ENCODE measurements at places on chromosomes 4 and X. TPM values are rescaled to one million over a fixed set of nuclear protein-coding genes. Genes with fewer than 3 reads are reported as not detected.
A peak's percentile ranks its signal among the peaks of the same experiment; 100 is the strongest.

The GABRE gene
- total RNA-seq = 1.8 TPM

DNA sequence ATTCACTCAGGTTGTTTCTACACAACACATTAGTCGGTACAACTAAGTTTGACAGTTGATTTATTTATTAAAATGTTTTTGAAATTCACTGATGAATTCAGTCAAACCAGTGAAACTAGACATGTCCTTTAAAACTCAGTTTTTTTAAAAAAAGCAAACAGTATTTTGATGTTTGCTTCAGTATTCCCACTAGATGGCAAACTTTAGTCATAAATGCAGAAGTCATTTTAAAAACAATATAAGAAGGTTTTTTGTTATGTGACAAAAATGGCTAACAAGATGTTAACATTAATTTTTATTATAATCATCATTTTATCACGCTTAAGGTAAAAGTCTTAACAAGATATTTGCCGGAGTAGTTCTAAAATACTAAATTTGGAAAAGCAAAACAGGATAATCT, 1337.8 kb upstream of the DIAPH2 start:
- DNase-seq = no peak

- DNase-seq = no peak
Measured at GRCh38 chr4:182144626-182145333, 98.4 kb upstream of the TENM3 start.

DNA sequence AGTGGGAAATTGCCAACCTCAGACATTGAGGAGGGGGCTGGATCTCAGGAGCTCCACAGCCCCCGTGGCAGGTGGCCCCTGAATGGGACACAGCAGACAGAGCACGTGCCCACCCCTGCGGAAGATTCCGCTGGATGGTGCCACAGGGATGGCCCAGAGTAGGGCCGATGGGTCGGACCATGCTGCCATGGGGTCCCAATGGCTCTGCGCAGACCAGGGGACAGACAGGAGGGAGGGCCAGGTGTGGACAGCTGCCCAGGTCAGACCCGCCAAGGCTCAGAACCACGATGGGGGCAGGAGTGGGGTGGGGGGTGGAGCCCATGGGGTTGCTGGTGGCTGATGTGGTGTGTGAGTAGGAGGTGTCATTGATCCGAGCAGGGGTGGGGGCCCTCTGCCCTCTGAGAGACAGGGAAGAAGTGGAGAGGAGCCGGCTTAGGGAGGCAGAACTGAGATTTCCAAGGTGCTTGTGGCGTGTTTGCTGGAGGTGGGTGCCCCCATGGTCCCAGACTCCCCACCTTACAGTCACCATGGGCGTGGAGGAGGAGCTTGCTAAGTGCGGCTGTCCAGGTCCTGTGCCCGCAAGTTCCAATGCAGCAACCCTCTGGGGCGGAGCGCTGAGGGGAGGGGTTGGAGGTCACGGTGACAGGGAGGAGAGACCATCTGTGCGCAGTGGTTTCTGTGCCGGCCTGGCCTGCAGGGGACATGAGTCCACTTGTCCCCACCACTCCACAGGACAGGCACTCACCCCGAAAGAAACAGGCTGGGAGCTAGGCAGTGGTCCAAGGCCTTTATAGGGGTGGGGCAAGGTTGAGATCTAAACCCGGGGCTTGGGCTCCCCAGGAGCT, 12.9 kb downstream of the SH3TC1 start:
- DNase-seq = no peak

DNA sequence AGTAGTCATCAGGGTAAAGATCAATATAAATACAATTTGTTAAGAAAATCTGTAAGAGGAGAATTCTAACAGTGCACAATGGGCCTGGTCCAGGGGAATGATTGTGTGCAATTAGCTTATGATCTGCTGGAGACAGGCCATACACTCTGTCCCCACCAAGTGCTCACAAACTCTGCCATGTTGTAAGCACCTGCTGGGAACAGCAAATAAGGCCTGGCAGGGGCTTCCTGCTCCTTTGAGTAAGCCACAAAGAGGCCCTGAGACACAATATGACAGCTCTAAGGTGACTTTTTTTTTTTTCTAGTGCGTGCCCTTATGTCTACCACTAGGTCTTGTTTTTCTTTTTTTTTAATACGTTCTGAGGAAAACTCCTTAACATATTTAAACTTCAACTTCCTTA, 866.3 kb upstream of the PCDH7 start:
- no peak for DNase-seq

- peak; percentile 67 for DNase-seq
Measured at GRCh38 chrX:118228041-118228440, 111.4 kb upstream of the KLHL13 start.

- no peak for DNase-seq
Measured at GRCh38 chr4:5933116-5933515, 40.2 kb upstream of the CRMP1 start.

Measured in astrocyte (in vitro differentiated cells and primary cell).